Cerebellar cortex (tissue), 1 donor: ENCODE measurements at places on chromosomes 2 and 18.

DNA sequence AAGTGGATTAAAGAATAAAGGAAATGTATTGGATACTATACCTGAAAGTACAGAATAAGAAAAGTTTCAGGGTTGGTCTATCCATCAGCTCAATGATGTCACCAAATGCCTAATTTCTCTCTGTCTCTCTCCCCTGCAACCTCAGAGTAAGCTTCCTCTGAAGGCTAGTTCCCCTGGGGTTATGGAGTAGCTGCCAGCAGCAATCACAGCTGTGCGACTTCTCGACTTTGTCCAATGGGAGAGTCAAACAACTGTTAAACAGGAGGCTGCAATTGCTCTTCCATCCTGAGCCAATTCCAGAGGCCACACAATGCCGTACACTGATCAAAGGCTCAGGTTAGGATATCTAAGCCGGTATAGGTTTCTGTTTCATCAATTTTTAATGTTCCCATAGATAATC, 95.3 kb upstream of the FANCL start:
- no peak for DNase-seq

DNA sequence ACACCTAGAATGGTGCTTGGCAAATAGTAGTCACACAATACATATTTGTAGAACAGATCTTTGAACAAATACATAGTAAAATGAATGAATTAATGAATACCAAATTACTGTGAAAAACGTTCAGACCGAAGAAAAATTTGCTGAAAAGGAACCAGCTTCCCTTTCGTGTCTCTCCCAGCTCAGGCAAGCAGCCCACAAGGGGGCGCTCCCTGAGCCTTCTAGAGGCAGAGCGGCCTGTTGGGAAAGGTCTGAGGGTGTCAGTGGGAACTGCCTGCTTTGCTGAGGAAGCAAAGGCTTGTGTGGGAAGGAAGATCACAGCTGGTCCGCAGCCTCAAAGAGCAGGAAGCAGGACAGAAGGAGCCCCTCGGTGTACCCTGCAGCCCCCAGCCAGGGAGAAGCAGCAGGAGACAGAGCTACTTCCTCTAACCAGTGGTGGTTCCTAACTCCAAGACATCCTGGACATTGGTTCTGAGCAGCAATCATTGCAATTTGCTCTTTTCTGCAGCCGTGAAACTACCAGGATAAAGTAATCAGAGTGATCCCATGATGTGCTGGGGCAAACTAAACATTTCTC, 231.1 kb downstream of the ANKRD30B start:
- no peak for DNase-seq

GRCh38 chr2:26086779-26087178, 52.9 kb downstream of the RAB10 start:
- no peak for DNase-seq

- no peak for DNase-seq
Observed at GRCh38 chr2:208024091-208024490, 1.2 kb downstream of the PLEKHM3 start.
